ENCODE measurements at places on chromosomes 7 and 10.
A peak's percentile ranks its signal among the peaks of the same experiment; 100 is the strongest.

- peak overlapping the region; percentile 72 for H3K4me3 ChIP-seq
- H3K27me3 ChIP-seq: peaks cover 57% of the 10 kb centered on the region
- no peak for DNase-seq
- peaks cover 3% of the 10 kb centered on the region for H3K4me1 ChIP-seq
These were observed 745 bp downstream of the SLC16A9 start for GRCh38 chr10:59708816-59709394.

DNA sequence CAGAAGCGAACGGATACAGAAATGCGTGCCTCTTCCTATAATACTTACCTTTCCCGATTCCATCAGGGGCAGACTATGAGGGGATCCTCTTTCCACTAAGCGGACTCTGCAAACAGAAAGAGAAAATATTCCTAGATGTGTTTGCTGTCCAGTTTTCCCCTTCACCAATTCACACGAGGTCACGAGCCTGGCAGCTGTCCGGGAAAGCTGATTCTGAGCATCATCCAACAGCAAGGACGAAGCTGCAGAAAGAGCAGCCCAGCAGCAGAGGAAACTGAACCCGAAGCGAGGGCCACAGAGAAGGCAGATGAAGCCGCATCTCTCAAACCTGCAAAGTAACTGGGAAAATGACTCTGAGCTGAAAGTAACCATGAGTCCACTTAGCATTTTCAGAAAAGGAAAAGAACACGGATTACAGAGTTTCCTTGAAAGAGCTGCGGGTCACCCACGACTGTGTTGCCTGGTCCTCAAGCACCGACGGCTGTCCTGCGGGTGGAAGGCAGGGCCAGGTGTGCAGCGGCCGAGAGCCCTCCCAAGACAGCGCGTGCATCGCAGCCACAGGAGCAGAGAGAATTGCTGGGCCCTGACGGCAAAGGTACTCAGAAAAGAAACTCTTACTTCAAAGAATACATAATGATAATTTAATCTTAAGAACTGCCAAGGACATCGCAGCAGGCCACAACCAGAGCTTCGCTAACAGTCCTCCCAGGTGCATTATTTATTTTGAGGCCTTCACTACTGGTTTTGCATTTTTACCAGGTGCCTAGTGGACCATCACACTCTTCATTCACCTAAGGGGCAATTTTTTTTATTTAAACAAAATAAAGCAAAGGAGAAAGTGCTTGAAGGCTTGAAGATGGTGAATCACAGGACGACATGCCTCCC lies 153.3 kb downstream of the ZMYND11 start:
- H3K27ac ChIP-seq: no peak overlapping the region
- no peaks in the 10 kb centered on the region for H3K27me3 ChIP-seq
- H3K4me3 ChIP-seq: no peak overlapping the region
- DNase-seq: no peak
- peaks cover 3% of the 10 kb centered on the region for H3K36me3 ChIP-seq

DNA sequence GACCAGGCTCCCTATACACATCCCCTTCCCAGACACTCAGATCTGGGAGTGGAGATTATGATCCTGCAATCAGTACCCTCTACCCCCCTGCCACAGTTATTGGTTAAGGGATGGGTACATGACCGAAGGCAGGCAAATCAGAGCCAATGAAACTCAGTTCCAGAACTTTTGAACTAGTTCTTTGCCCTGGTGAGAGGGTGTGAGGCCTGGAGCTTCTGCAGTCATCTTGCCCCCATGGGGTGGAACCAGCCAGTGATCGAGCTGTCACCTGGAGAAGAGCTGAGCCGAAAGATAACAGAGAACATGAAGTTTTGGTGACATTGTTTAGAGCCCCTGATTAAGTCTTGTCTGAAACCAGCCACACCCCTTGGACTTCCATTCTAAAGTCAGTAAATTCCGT lies 88.2 kb upstream of the DUSP5 start:
- no peak overlapping the region for H3K27ac ChIP-seq
- H3K27me3 ChIP-seq: no peaks in the 10 kb centered on the region
- no peak overlapping the region for H3K4me3 ChIP-seq
- no peak for DNase-seq
- peaks cover 62% of the 10 kb centered on the region for H3K4me1 ChIP-seq
- H3K36me3 ChIP-seq: no peaks in the 10 kb centered on the region

GRCh38 chr7:120997882-120998474 lies 9.5 kb downstream of the CPED1 start:
- peaks cover 6% of the 10 kb centered on the region for H3K4me1 ChIP-seq
- peaks cover 35% of the 10 kb centered on the region for H3K27me3 ChIP-seq
- DNase-seq: no peak
- no peak overlapping the region for H3K4me3 ChIP-seq

DNA sequence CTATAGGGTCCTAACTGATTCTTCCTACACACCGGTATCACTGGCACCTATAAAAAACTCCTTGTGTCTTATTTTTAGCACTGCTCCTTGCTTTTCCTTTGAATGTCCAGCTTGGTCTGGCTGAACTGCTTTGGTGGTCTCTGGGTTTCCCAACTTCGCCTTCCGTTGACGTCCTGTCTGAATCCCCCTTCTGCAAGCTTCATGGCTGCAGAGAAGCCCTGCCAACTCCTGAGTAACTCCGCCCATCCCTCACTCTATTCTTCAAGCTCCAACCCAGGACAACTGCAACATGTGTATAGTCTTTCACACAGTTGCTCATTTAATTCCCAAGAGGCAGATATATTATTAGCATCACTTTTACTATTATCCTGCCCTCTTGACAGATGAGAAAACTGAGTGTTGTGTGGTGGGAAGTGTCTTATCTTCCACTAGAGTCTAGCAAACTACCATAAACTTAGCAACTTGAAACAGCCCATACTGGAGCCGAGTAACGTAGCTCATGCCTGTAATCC lies 40.9 kb downstream of the MTURN start:
- no peaks in the 10 kb centered on the region for H3K36me3 ChIP-seq
- H3K27me3 ChIP-seq: no peaks in the 10 kb centered on the region
- no peak overlapping the region for H3K4me3 ChIP-seq
- DNase-seq: no peak

GRCh38 chr7:114988755-114989375 lies 67.0 kb downstream of the MDFIC start:
- no peak for DNase-seq
- H3K27me3 ChIP-seq: no peaks in the 10 kb centered on the region
- peaks cover 13% of the 10 kb centered on the region for H3K4me1 ChIP-seq
- no peak overlapping the region for H3K4me3 ChIP-seq
- H3K36me3 ChIP-seq: peaks cover 56% of the 10 kb centered on the region

GRCh38 chr10:105742923-105743322 lies 1101.8 kb downstream of the SORCS3 start:
- no peaks in the 10 kb centered on the region for H3K36me3 ChIP-seq
- H3K4me3 ChIP-seq: no peak overlapping the region
- no peaks in the 10 kb centered on the region for H3K27me3 ChIP-seq
- no peak for DNase-seq
- no peak overlapping the region for H3K27ac ChIP-seq

GRCh38 chr10:34305189-34305588 lies 509.9 kb downstream of the PARD3 start:
- H3K27me3 ChIP-seq: no peaks in the 10 kb centered on the region
- no peak overlapping the region for H3K27ac ChIP-seq
- no peaks in the 10 kb centered on the region for H3K36me3 ChIP-seq

DNA sequence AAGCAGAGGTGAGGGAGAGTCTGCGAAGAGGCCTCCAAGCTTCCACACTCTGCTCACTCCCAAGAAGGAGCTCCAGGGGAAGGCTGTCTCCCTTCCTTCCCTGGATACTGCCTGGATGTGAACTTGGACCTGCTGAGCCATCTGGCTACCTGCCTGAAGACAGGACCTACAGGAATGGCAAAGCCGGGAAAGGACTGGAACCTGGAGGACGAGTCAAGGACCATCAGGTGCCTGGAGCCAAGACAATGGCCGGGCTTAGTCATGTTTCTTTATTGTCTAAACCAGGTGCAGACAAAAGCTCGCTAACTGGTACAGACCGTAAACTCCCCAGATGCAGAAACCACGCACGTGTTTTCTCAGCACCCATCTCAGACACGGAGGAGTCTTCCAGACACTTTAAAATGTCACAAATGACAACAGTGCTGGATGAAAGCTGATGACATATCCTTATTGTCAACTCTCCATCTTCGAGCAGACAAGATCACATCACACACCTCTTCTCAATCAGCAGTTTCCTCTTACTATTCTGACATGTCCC lies 12.1 kb downstream of the ASB13 start:
- peaks cover 26% of the 10 kb centered on the region for H3K4me1 ChIP-seq
- no peak for DNase-seq
- no peaks in the 10 kb centered on the region for H3K27me3 ChIP-seq
- H3K4me3 ChIP-seq: no peak overlapping the region
- peaks cover 8% of the 10 kb centered on the region for H3K36me3 ChIP-seq

GRCh38 chr7:359226-359765 lies 69.3 kb downstream of the FOXL3 start:
- no peak overlapping the region for H3K4me3 ChIP-seq
- H3K36me3 ChIP-seq: peaks cover 12% of the 10 kb centered on the region
- DNase-seq: no peak
- H3K4me1 ChIP-seq: peaks cover 27% of the 10 kb centered on the region
- no peaks in the 10 kb centered on the region for H3K27me3 ChIP-seq
- H3K27ac ChIP-seq: no peak overlapping the region

DNA sequence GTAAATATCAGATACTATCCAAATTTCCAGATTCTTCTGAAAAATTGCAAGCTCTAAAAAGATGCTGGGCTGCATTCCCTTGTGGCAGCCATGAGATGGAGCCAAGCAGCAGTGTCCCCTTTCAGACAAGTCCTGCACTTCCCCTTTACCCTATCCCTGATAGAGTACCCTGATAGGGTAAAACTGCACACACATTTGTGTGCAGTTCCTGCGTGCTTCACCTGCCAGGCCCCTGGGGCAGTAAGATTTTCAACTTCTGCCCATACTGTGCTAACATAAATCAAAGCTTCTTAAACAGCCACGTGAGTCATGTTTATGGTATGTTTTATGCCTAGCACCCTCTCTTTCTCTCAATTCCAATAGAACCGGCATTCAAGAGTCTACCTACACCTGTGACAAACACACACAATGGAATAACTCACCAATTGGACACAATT lies 52.2 kb downstream of the IFIT5 start:
- no peaks in the 10 kb centered on the region for H3K36me3 ChIP-seq
- H3K27ac ChIP-seq: no peak overlapping the region
- no peak for DNase-seq
- peaks cover 14% of the 10 kb centered on the region for H3K27me3 ChIP-seq

GRCh38 chr10:49666685-49667084 lies 12.8 kb upstream of the C10orf53 start:
- H3K4me3 ChIP-seq: no peak overlapping the region
- no peaks in the 10 kb centered on the region for H3K4me1 ChIP-seq
- H3K27ac ChIP-seq: no peak overlapping the region
- no peaks in the 10 kb centered on the region for H3K36me3 ChIP-seq
- no peak for DNase-seq
- H3K27me3 ChIP-seq: peaks cover 9% of the 10 kb centered on the region

DNA sequence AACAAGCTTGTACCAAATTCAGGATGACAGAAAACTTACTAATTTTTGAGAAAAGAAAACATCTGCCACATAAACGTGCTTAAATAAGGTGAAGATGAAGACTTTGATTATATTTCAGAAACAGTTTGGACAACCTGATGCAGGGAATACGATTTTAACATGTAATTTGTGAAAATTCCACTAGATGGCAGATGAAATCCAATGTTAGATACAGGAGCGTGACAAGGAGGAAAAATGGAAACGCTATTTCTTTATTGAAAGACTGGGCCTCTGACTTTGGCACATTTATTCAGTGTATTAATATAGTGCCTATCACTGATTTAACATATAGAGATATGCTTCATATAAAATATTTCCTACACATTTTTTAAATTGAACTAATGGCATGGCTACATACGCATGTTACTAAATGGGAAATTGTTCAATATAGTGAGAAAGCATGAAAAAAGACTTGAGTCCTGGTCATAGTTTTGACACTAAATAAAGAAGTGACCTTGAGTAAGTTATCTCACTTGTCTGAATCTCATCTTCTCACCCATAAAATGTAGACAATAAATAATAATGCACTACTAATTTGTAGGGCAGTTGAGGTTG lies 60.7 kb downstream of the CD36 start:
- no peak overlapping the region for H3K27ac ChIP-seq
- DNase-seq: no peak
- no peaks in the 10 kb centered on the region for H3K27me3 ChIP-seq
- no peaks in the 10 kb centered on the region for H3K4me1 ChIP-seq

GRCh38 chr10:97279121-97279815 lies 13.2 kb downstream of the ARHGAP19 start:
- H3K4me3 ChIP-seq: no peak overlapping the region
- peaks cover 22% of the 10 kb centered on the region for H3K4me1 ChIP-seq
- no peaks in the 10 kb centered on the region for H3K27me3 ChIP-seq
- H3K27ac ChIP-seq: no peak overlapping the region
- peaks cover 5% of the 10 kb centered on the region for H3K36me3 ChIP-seq

- H3K36me3 ChIP-seq: no peaks in the 10 kb centered on the region
- H3K27ac ChIP-seq: no peak overlapping the region
- no peaks in the 10 kb centered on the region for H3K4me1 ChIP-seq
- peaks cover 16% of the 10 kb centered on the region for H3K27me3 ChIP-seq
- H3K4me3 ChIP-seq: no peak overlapping the region
These were observed 321.0 kb downstream of the WDR37 start for GRCh38 chr10:1377231-1377630.

GRCh38 chr7:41886901-41887311 lies 184.0 kb upstream of the INHBA start:
- no peak overlapping the region for H3K27ac ChIP-seq
- no peaks in the 10 kb centered on the region for H3K27me3 ChIP-seq
- DNase-seq: no peak
- no peak overlapping the region for H3K4me3 ChIP-seq

DNA sequence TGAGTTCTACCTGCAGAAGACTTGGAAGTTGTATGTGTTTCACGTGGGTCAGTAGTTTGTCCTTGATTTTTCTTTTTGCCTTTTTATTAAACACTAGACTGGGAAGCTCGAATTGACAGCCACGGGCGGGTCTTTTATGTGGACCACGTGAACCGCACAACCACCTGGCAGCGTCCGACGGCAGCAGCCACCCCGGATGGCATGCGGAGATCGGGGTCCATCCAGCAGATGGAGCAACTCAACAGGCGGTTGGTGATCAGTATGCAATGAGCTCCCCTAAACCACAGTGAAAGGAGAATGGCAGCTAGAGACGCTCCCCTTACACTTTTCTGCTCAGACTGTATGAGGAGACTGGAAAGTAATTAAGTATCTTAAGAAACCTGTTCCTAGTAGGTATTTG lies 126.7 kb upstream of the STK17A start:
- H3K4me1 ChIP-seq: peaks cover 4% of the 10 kb centered on the region
- no peaks in the 10 kb centered on the region for H3K36me3 ChIP-seq
- peaks cover 17% of the 10 kb centered on the region for H3K27me3 ChIP-seq
- no peak overlapping the region for H3K27ac ChIP-seq

- peaks cover 63% of the 10 kb centered on the region for H3K36me3 ChIP-seq
- no peaks in the 10 kb centered on the region for H3K27me3 ChIP-seq
- no peak for DNase-seq
- no peak overlapping the region for H3K4me3 ChIP-seq
- H3K27ac ChIP-seq: no peak overlapping the region
These were observed 42.0 kb upstream of the MMD2 start for GRCh38 chr7:5001003-5001402.

Data from activated T-helper 2 cell treated with anti-CD3 and anti-CD28 coated beads, Interferon-gamma antibody, Interleukin-2, Interleukin-4, amounts not matched to agents 10 μg/mL and 5 μg/mL and 100 μg/mL, durations not matched to agents 14 hours and 24 hours and 36 hours (primary cell).